Thoracic aorta (tissue), 2 donors: ENCODE measurements at places on chromosomes 11 and 22.

- no peak for DNase-seq
These were observed 347.0 kb upstream of the SYN3 start for GRCh38 chr22:33405194-33405593.

GRCh38 chr22:17057959-17058814 is 26.6 kb upstream of the IL17RA start:
- DNase-seq, result no peak

- no peak for DNase-seq
These were observed 3.9 kb upstream of the ABCG4 start for GRCh38 chr11:119144825-119145486.

- DNase-seq, result peak; percentile 9
These were observed 193.5 kb upstream of the PITPNB start for GRCh38 chr22:28112548-28113043.

DNA sequence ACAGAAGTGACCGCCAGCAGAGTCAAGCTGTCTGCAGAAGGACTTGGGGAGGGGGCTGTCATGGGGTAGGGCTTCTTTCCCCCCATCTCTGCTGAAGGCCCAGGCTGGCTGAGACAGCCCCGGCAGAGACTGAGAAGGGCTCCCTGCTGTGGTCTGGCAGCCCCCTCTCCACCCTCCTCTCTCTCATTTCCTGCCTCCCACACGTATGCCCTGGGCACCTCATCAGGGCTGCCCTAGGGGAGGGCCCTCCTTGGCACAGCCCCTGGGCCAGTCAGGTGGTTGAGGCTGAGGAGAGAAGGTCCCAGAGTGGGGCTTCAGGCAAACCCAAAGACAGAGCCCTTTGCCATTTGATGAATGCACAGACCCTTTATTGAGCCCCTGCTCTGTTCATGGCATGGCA is 3.6 kb downstream of the RASD2 start:
- DNase-seq, result no peak

- no peak for DNase-seq
These were observed 10.2 kb upstream of the BIRC3 start for GRCh38 chr11:102306817-102307726.

DNA sequence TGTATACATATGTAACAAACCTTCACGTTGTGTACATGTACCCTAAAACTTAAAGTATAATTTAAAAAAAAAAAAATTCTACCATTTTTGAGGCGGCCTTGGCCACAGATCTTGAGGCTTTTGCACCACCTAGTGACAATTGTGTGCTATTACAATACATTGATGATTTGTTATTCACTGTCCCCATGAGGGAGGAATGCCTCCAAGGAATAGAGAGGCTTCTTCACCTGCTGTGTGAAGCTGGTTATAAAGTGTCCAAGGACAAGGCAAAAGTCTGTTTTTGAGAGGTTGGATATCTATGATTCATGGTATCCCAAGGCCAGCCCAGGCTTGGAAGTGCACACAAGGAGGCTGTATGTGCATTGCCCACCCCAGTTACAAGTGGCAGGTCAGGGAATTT is 30.7 kb downstream of the SLC22A25 start:
- no peak for DNase-seq

GRCh38 chr11:34234086-34234740 is 123.6 kb downstream of the ABTB2 start:
- DNase-seq, result no peak

DNA sequence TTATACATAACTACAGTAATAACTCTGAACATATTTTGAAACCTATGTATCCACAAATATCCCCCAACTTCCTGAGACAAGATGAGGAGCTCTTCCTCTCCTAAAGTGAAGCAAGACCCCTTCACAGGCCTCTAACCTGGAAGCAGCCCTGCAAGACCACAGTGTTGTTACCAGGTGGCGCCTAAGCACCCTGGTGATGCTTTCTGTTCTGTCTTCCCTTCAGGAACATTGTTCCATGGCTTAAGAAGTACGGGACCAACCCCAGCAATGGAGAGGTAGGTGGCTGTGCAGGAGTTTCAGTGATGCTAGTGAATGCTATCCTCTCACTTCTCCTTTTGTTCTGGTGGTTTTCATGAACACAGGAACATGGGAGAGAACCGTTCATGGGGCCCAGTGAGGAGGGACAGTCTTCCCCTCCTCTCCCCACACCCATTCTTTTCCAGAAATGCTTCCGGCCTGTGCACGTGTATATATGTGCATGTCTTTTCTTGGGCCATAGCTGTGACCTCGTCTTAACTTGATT is 6.4 kb downstream of the PPIL2 start:
- DNase-seq, result no peak

- DNase-seq, result no peak
These were observed 2.0 kb downstream of the SLC15A3 start for GRCh38 chr11:60950024-60950423.

- DNase-seq, result no peak
These were observed 32.6 kb upstream of the TOLLIP start for GRCh38 chr11:1341928-1342524.
